ENCODE measurements at places on chromosomes 2 and 18. TPM values are rescaled to one million over a fixed set of nuclear protein-coding genes. Genes with fewer than 3 reads are reported as not detected.
A peak's percentile ranks its signal among the peaks of the same experiment; 100 is the strongest.

DNA sequence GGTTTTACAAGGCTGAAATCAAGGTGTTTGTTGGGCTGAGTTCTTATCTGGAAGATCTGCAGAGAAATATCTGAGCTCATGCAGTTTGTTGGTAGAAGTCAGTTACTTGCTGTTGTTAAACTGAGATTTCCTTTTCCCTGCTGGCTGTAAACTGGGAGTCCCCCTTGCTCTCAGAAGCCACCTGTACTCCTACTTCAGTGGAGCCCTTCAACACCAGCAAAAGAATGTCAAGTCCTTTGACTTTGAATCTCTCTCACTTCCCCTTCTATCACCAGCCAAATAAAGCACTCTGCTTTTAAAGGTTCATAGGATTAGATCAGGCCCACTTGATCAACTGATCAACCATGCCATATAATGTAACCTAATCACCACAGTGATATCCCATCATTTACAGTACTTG lies 252.2 kb upstream of the CDH7 start:
- no peaks in the 10 kb centered on the region for H3K36me3 ChIP-seq
- H3K27ac ChIP-seq, result no peak overlapping the region
- H3K4me3 ChIP-seq, result no peak overlapping the region
- no peaks in the 10 kb centered on the region for H3K27me3 ChIP-seq

- H3K27ac ChIP-seq, result peak overlapping the region; percentile 75
- peaks cover 68% of the 10 kb centered on the region for H3K36me3 ChIP-seq
- no peak overlapping the region for H3K4me3 ChIP-seq
- H3K27me3 ChIP-seq, result no peaks in the 10 kb centered on the region
- DNase-seq, result no peak
Measured at GRCh38 chr2:33304032-33304864, 172.2 kb upstream of the RASGRP3 start.

DNA sequence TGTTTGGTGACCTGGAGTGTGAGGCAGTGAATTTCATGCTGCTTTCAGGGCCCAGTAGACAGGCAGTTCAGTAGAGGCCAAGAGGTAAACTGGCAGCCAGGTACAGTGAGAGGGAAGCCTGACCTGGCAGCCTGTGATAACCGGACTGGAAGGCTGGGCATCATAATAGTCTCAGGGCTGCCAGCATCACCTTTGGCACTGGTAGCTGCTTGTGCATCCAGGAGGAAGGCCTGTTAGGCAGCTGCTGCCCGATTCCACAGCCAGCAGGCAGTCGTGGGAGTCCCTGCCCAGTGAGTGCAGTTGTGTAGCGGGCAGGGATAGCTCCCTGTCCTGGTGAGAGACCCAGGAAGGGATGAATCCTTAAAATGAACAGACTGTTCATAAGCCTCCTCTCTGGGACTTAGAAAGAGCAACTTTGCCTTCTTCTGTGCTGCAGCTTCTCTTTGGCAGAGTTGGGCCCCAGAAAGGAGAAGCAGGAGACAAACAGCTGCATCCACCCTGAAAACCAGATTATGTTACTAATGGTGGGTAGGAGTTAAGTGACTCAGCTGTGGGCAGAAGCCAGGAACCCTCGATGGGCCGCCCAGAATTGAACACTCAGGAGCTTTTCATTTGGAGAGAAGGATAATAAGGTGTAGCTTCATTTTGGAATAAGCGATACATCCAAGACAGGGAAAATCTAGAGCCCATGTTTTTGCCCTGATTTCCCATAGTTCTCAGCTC lies 8.1 kb upstream of the GPBAR1 start:
- H3K36me3 ChIP-seq, result peaks cover 79% of the 10 kb centered on the region
- H3K27me3 ChIP-seq, result no peaks in the 10 kb centered on the region
- DNase-seq, result no peak
- no peak overlapping the region for H3K27ac ChIP-seq

DNA sequence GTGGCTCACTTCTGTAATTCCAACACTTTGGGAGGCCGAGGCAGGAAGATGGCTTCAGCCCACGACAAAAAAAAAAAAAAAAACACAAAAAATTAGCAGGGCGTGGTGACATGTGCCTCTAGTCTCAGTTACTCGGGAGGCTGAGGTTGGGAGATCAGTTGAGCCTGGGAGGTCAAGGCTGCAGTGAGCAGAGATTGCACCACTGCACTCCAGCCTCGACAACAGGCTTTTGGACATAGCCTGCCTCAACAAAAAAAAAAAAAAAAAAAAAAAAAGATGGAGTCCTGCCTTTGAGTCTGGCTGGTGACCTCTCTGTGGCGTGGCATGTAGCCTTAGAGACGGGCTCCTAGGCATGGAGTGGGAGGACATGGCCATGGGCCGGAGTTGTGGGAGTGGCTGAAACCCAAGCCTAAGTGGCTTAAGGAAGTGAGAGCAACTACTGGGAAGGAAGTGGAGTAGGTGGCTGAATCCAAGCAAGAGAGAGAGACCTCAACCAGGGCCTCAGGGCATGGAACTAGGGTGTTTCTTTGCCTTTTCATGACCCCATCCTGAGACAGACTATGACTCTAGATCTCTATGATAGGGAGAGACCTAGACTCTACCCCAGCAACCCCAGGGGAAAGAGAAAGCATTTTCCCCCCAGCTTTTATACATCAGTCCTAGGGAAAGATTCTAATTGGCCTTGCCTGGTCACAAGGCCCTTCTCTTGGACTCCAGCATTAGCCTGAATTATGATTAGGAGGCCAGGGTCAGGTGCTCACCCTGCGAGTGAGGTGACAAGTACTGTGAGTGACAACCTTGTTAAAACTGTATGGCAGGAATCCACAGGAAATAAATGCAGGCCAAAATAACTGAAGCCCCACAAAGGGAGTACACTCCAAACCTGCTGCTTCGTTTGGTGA lies 34.2 kb downstream of the NPAS2 start:
- no peak overlapping the region for H3K27ac ChIP-seq
- no peaks in the 10 kb centered on the region for H3K27me3 ChIP-seq
- H3K4me1 ChIP-seq, result no peaks in the 10 kb centered on the region
- H3K36me3 ChIP-seq, result no peaks in the 10 kb centered on the region
- DNase-seq, result no peak
- no peak overlapping the region for H3K4me3 ChIP-seq

DNA sequence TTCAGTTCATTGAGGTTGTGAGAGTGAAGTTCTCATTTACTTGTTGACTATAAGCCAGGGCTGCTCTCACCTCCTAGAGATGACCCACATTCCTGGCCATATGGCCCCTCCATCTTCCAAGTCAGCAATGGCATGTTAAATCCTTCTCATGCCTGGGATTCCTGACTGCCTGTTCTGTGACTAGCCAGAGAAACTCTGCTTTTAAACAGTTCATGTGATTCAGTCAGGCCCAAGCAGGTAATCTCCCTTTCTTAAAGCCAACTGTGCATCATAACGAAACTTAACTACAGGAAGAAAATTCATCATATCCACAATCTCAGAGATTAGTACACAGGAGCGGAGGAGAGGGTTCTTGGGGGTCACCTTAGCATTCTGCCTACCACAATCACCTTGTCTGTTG lies 11.5 kb downstream of the DPP4 start:
- H3K4me3 ChIP-seq, result no peak overlapping the region
- no peaks in the 10 kb centered on the region for H3K4me1 ChIP-seq
- no peaks in the 10 kb centered on the region for H3K27me3 ChIP-seq
- DNase-seq, result no peak
- H3K36me3 ChIP-seq, result no peaks in the 10 kb centered on the region

GRCh38 chr18:13464432-13465123 lies 246.0 kb downstream of the LDLRAD4 start:
- H3K27ac ChIP-seq, result peak overlapping the region; percentile 36
- no peak overlapping the region for H3K4me3 ChIP-seq
- no peaks in the 10 kb centered on the region for H3K27me3 ChIP-seq
- H3K4me1 ChIP-seq, result peaks cover 11% of the 10 kb centered on the region
- H3K36me3 ChIP-seq, result no peaks in the 10 kb centered on the region

DNA sequence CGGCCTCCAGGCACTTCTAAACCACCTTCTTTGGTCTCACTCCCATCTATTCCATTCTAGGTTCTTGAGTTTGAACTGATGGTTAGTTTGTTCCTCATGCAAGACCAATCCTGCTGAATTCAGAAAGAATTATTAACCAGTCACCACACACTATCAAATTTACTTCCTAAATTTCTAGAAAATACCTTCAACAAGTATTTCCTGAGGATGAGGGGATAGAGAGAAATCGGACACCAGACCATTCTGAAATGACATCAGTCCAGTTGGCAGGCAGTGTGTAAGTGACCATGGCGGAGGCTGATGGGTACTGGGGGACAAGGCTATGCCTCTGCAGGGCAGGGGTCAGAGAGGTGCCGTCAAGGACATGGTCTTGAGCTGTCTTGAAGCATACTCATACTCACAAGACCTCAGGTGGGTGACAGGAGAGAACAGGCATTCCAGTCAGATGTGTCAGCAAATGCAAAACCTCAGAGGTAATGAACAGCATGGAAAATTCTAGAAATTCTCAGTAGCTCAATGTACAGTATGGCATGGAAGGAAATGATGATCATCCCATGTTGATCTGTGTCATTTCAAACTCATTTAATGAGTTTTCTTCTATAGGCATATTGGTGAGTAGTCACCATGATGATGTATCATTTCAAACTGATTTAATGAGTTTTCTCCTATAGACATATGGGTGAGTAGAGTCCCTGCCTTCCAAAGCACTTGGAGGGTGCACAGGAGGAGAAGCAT lies 119.6 kb downstream of the DDX1 start:
- H3K27me3 ChIP-seq, result no peaks in the 10 kb centered on the region
- DNase-seq, result no peak
- no peaks in the 10 kb centered on the region for H3K4me1 ChIP-seq

DNA sequence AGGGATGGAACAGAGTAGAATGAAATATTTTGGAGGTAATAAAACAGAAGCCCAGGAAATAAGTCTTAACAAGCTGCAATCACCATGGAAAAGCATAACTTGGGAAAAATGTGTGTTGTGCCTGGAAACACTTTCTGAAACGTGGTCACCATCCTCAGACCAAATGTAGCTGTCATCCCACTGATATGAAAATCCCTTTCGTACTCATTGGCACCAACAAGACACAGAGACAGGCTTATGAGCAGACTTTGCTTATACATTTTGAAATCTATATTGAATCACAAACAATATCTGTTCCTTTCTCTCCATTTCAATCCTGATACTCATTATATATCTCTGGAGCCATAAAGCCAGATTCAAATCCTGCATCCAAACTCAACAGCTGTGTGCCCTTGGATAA lies 28.7 kb downstream of the MREG start:
- no peaks in the 10 kb centered on the region for H3K27me3 ChIP-seq
- DNase-seq, result no peak
- no peak overlapping the region for H3K4me3 ChIP-seq
- no peaks in the 10 kb centered on the region for H3K36me3 ChIP-seq

DNA sequence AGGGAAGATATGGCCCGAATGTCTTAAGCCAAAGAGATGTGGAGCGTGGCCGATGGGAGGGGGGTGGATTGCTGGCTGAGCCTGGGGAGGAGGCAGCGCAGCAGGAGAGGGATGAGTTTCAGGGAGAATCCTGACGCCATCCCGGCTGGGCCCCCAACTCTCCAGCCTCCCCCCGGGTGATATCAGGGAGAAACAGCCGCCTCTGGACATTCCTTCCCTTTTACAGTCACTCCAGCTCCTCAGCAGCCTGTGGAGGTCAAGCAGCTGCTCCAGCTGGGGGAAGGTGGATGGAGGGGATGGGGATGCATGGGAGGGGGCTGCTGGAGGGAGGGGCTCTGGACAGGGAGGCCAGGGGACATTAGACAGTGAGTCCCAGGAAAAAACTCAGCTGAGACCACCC lies 9.5 kb upstream of the DES start:
- no peak for DNase-seq
- peaks cover 21% of the 10 kb centered on the region for H3K4me1 ChIP-seq
- peak overlapping the region; percentile 18 for H3K27ac ChIP-seq
- H3K4me3 ChIP-seq, result no peak overlapping the region
- H3K27me3 ChIP-seq, result no peaks in the 10 kb centered on the region

GRCh38 chr2:29080886-29081743 lies 6.8 kb upstream of the PCARE start:
- no peak overlapping the region for H3K27ac ChIP-seq
- H3K4me3 ChIP-seq, result no peak overlapping the region
- no peaks in the 10 kb centered on the region for H3K27me3 ChIP-seq
- DNase-seq, result no peak

The NPPC gene
- not detected for total RNA-seq

The GCKR gene
- not detected for total RNA-seq

The MBP gene
- total RNA-seq, result 8.1 TPM

Measured in ascending aorta (tissue), 2 donors.